Thyroid gland (tissue), 4 donors: ENCODE measurements at places on chromosomes 1 and 21.

- no peak for DNase-seq
Observed at GRCh38 chr1:84089465-84089864, 54.6 kb upstream of the PRKACB start.

DNA sequence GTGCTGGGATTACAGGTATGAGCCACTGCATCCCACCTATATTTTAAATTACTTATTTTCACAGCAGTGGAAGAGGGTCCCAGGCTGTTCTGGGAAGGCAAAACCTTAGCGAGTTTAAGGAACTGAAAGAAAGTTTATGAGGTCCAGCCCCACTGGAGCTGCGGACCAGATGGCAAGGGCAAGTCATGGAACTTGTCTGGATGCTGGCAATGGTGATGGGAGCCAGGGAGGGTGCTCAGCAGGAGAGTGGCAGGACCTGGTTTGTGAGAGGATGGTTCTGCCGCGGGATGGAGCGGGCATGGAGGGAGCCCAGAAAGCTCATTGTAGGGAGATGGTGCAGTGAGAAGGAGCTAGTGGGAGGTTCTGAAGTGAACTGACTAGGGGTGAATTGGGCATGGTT is 50.6 kb upstream of the SLC45A1 start:
- DNase-seq: no peak

GRCh38 chr1:35573198-35574124 is at the start of gene TFAP2E:
TFAP2E (plus strand) TSS chr1:35573314; CDS start chr1:35573578, 264 bp downstream.
- DNase-seq: peak; percentile 58

DNA sequence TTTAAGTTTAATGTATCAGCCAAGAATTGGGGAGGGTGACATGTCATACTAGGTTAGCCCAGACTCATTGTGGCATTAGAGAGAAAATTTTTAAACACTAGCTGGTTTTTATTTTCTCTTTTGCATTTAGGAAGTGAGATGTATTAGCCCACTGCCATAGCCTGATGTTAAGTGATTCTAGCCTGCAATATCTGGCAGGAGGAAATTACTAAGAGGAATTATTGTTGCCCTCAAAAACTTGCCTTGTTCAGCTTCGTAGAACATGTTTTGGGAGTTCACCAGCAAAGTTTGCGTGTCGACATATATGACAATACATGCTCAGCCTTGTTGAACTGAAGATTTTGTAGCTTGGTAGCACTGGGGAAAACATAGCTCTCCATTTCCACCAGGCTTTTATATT is 12.5 kb downstream of the ADAM30 start:
- DNase-seq: no peak

DNA sequence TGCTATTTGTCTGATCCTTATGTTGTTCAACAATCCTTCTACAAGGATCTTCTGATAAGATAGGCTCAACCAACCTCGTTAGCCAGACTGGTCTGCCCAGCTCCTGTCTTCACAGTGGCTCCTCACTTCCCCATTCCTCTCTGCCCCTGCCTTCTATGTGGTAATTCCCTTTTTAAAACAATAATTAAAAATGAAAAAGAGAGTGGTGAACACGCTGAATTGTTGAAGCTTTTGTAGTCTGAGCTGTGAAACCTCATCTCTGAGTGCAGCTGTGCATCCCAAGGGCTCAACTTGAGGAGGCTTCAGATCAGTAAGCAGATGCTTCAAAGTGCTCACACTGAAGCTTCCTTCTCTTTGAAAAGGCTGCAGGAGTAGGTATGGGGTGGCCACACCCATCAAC is 70.7 kb upstream of the JUN start:
- DNase-seq: no peak

DNA sequence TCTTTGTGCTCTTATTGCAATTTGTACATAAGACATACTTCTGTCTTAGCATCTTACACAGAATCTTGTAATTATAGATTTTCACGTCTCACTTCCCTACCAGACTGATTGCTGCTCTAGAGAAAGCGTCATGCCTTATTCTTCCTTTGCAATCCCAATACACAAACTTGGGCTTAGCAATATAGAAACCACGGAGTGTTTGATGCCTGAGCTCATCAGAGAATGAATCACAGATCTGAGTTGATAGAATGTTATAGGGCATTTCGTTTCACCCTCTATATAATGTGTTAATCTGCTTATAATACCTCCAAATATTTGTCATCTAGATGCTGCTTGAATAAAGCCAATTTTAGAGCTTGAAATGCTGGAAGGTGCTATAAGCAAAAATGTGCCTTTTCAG is 6.6 kb downstream of the FMO1 start:
- no peak for DNase-seq

DNA sequence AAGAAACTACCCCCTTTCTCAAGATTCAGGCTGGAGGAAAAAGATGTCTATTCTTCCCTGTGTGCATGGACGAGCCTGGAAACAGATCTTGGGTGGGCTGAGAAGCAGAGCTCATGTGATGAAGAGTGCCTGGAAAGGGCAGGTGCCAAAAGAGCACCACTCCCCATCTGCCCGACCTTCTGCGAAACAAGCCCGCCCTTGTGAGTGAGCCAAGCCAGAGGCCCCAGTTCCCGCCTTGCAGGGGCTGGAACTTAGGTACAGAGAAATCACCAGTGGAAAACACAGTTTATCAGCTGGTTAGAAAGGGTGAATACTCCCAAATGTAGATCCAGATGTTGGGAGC is 26.7 kb upstream of the A3GALT2 start:
- no peak for DNase-seq

DNA sequence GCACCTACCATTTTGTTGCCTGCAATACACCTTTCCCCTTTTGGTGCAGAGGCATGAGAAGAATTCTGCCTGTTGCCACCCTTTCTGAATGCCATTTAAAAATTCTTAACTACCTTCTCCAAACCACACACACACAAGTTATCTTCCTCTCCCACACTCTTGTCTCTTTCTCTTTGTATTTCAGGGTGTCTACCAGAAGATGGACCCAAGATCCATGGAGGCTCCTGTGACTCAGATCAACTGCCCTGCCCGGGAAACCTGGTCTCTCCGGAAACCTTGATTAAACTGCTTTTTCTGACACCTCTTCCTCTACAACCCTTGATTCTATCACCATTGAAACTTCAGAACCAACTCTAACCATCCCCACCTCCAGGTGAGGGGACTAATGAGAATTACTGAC is 2.4 kb upstream of the TARS2 start:
- no peak for DNase-seq

DNA sequence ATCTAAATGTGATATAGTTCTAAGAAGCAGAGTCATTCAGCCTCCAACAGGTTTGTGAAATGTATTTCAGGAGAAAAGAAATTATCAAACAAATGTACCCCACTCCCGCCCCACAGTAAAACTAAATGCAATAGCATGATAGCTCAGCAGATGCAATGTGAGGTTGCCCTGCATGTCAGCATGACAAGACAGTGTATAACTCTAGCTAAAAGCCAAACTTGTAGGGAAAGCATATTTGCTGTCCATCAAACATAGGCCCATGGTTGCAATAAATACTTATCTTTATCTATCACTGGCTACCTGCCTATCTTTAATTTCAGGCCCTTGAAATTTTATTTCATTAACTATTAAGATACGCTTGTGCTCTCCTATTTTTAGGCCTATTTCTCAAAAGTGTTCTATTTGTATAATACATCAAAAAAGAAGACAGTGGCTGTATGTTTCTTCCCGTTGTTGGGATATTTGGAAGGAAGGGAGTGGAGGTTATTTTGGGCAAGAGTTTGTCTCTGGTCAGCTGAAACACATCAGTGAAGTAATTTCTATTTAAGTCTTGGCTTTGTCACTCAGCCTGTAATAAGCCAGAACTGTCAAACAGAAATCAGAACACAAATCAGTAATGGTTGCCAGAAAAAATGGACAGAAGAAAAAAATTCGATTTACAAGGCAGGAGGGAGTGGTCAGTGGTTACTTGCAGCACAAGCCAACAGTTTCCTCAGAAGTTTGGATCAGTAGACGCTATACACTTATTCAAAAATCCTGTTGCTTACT is 307.4 kb upstream of the ADGRL2 start:
- DNase-seq: no peak

GRCh38 chr1:174797398-174797797 is 202.3 kb upstream of the CACYBP start:
- DNase-seq: no peak

DNA sequence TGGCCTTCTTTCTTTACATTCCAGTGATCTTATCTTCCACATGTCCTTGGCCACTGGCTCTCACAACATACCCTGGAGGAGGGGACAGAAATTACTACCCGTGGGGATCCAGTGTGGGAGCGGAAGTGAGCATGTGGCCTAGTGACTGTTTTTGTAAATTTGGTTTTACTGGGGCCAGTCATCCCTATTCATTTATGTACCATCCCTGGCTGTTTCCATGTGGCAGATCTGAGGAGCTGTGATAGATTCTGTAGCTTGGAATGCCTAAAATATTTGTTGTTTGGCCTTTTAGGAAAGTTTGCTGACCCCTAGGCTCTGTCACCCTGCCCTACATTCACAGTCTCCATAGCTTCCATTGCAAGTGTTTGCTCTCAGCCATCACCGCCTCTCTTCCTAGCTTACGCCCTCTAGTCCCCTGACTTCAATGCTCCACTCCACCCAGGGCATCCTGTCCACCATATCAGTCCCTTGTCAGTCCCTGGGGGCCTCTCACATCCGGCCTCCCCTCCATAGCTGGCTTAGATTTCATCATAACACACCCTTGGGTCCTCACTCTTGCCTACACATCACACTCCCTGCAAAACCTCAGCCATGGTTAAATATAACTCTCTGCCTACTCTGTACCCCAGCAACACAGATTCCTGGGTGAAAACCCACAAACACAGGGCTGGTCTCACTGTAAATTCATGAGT is 25.8 kb downstream of the DHCR24 start:
- DNase-seq: no peak

DNA sequence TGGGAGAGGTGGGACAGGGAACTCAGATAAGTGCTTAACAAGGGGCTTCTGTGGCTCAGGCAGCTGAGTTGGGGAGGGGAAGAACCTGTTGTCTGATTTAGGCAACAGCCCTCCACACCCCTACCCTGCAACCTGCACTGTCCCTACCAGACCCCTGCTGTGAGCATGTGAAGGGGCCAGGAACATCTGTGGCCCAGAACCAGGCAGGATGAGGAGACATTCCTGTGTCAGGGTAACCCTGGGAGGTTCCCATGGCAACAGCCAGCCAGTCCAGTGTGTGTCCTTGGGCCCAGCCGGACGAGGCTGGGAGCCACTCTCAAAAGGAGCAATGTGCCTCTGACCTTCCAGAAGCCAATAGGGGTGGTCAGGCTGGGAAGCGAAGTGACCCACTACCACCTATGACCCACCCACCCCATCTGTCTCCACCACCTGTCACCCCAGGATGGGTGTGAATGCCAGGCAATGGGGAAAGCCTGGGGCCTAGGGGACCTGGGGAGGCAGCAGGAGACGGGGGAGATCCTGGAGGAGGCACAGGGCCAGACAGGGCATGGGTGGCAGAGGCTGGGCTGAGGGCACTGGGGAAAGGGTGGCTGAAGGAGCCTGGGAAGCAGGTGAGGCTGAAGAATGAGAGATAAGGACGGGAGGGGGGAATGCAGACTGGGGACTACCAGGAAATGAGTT is 5.0 kb upstream of the PMVK start:
- DNase-seq: peak; percentile 87

DNA sequence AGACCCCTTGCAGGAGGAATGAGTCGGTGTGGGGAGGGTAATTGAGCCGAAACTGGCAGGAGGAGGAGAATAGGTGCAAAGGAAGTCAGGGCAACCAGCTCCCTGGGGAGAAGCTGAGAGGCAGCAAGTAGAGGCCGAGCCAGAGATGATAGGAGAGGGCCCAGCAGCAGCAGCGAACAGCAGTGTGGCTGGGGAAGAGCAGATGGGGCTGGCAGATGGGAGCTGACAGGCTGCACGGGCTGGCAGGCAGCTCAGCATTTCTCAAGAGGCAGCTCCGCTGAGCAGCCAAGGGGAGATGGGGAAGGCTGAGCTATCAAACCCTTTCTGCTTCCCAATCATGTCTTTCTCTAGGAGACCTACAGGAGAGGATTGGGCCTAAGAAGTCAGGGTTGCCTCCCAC is 158.2 kb downstream of the TRIM33 start:
- DNase-seq: no peak

- no peak for DNase-seq
Observed at GRCh38 chr21:27466140-27466539, 499.3 kb upstream of the ADAMTS5 start.

- DNase-seq: no peak
Observed at GRCh38 chr21:38788275-38788905, 17.3 kb upstream of the ETS2 start.

- no peak for DNase-seq
Observed at GRCh38 chr1:101088431-101088830, 62.8 kb upstream of the DPH5 start.

GRCh38 chr1:201906336-201906735 is 17.6 kb downstream of the SHISA4 start:
- DNase-seq: no peak

DNA sequence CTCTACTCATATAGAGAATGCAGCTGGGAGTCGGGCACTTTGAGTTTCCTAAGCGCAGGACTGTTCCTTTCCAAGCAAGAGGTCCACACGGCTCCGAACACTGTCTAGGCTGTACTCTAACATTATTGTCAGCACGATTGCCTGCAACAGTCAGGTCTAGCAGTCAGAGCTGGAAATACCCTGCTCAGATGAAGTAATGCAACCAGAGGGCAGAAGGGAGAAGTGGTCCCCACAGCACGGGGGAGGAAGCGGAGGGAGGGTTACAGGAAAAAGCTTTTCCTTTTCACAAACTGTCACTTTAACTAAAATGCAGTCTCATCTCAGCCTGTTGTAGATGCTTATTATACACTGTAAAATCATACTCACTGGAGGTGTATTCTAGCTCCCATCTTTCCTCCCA is 98.9 kb upstream of the SLC44A3 start:
- DNase-seq: no peak
